Esophagus muscularis mucosa (tissue), 4 donors: ENCODE measurements at places on chromosomes 12 and 14.
A peak's percentile ranks its signal among the peaks of the same experiment; 100 is the strongest.

DNA sequence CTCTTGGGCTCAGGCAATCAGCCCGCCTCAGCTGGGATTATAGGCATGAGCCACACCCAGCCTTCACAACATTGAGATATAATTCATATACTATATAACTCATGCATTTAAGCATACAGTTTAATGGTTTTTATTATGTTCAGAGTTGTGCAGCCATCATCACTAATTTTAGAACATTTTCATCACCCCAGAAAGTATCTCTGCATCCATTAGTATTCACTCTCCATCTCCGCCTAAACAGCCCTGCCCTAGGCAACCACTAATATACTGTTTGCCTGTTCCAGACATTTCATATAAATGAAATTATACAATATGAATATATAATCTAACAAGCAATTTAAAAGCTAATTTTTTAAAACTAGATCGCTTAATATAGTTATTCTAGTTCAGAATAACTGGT is 34.7 kb downstream of the TBK1 start:
- no peaks in the 10 kb centered on the region for H3K4me1 ChIP-seq
- H3K4me3 ChIP-seq, result no peak overlapping the region

DNA sequence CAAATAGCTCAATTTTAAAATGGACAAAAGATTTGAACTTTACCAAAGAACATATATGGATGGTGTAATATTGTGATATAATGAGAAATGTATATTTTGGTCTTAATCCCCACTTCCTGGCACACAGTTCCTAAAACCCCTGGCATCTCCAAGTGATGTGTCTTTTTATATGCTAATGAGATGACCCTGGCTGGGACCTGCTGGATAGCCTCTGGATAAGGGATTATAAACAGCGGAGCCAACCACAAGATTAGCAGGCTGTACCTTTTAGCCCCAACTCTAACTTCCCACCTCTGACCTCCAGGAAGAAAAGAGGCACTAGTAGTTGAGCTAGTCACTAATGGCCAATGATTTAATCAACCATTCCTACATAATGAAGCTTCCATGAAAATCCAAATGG is 130.0 kb downstream of the DPF3 start:
- H3K36me3 ChIP-seq, result no peaks in the 10 kb centered on the region
- H3K27me3 ChIP-seq, result no peaks in the 10 kb centered on the region
- DNase-seq, result peak; percentile 7

DNA sequence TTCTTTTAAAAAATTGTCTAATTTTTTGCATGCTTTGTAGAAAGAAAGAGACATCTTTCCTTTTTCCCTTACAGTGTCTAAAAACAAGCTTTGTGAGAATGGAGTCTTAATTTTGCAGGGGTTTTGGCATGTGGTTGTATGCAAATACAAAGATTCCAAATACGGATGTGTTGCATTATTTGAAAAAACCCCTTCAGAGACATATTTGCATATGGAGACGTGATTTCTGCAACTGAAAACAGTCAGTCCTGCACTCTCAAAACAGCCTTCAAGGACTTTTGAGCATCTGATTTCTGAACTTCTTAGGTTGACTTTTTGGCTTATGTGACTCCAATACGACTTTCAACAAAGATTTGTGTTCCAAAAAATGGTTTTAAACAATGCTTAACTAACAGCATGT is 7.8 kb downstream of the IRAK3 start:
- H3K27ac ChIP-seq, result no peak overlapping the region
- no peak overlapping the region for H3K4me3 ChIP-seq
- H3K4me1 ChIP-seq, result peaks cover 16% of the 10 kb centered on the region
- DNase-seq, result no peak
- no peaks in the 10 kb centered on the region for H3K27me3 ChIP-seq

- no peaks in the 10 kb centered on the region for H3K36me3 ChIP-seq
- no peak for DNase-seq
- H3K27me3 ChIP-seq, result no peaks in the 10 kb centered on the region
- no peaks in the 10 kb centered on the region for H3K4me1 ChIP-seq
- peak overlapping the region; percentile 22 for H3K27ac ChIP-seq
Observed at GRCh38 chr14:88005978-88006851, 1.3 kb downstream of the GPR65 start.

DNA sequence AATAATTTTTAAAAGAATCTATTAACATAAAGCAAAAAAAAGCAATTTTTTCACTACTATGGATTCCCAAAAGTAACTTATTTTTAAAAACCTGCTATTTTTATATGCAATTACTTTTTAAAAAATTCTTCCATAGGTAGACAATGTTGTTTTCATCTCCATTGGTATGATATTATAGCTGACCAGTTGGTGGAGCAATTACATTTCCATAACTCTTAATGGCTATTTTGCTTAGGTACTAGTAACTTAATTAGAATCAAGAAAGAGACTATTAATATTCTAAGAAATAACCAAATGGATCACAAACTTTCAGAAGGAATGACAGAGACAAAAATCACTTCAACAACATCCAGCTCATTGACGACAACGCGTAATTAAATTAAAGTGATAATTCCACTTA is 64.7 kb upstream of the PTCSC3 start:
- H3K4me1 ChIP-seq, result no peaks in the 10 kb centered on the region
- H3K36me3 ChIP-seq, result no peaks in the 10 kb centered on the region
- DNase-seq, result no peak
- H3K4me3 ChIP-seq, result no peak overlapping the region

GRCh38 chr12:67433385-67434175 is 164.4 kb downstream of the CAND1 start:
- no peaks in the 10 kb centered on the region for H3K27me3 ChIP-seq
- H3K4me1 ChIP-seq, result peaks cover 46% of the 10 kb centered on the region
- no peaks in the 10 kb centered on the region for H3K36me3 ChIP-seq
- H3K27ac ChIP-seq, result no peak overlapping the region
- no peak overlapping the region for H3K4me3 ChIP-seq

- H3K4me3 ChIP-seq, result no peak overlapping the region
- peaks cover 31% of the 10 kb centered on the region for H3K4me1 ChIP-seq
- no peaks in the 10 kb centered on the region for H3K27me3 ChIP-seq
- H3K36me3 ChIP-seq, result no peaks in the 10 kb centered on the region
- DNase-seq, result no peak
Observed at GRCh38 chr12:27564612-27565213, 40.7 kb downstream of the PPFIBP1 start.

GRCh38 chr14:91402348-91402747 is 15.3 kb downstream of the CCDC88C start:
- H3K4me1 ChIP-seq, result peaks cover 4% of the 10 kb centered on the region
- H3K27me3 ChIP-seq, result peaks cover 6% of the 10 kb centered on the region
- no peak for DNase-seq
- H3K4me3 ChIP-seq, result no peak overlapping the region
- H3K27ac ChIP-seq, result no peak overlapping the region

DNA sequence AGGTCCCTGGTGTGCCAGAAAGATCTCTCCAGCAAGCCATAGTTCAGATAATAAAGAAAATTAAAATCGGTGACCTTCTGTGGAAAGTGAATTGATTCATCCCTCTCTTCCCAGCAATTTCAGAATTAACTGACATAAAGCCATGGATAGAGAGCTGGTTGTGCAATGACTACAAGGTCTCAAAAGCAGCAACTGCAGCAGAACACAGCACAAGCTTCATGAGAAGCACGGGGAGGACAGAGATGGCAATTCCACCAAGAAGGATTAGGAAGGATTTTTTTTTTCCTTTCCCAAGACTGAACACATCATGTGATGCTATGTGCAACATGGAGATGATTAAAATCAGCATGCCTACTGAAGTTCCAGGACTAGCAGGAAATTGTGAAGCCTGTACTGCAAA is 154.9 kb upstream of the PLEKHG7 start:
- no peaks in the 10 kb centered on the region for H3K27me3 ChIP-seq
- no peak overlapping the region for H3K27ac ChIP-seq
- DNase-seq, result no peak
- H3K4me1 ChIP-seq, result peaks cover 20% of the 10 kb centered on the region
